ENCODE measurements at places on chromosomes 6 and 20.

GRCh38 chr20:63093966-63094766 lies 87.4 kb upstream of the BHLHE23 start:
- no peak for DNase-seq

- no peak for DNase-seq
Observed at GRCh38 chr6:111752476-111752875, 120.8 kb downstream of the FYN start.

DNA sequence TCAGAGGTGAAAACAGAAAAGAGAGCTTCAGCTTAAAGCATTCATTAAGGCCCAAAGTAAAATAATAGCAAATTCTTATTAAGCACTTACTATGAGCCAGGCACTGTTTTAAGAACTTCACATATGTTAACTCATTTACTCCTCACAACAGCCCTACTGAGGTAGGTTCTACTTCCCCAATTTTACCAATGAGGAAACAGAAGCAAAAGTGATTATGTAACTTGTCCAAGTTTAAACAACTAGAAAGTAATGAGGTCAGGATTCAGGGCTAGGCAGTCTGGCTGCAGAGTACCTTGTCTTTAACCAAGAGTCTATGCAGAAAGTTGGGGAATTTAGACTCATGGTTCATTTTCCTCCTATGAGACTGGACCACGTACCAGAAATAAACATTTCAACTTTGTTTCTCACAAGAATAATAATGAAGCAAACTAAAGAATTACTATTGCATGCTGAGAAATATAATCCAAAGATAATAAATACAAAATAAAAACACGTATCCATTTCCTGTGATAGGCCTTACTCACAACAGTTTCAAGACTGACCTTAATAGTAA lies 3.8 kb downstream of the COL21A1 start:
- DNase-seq, result no peak

GRCh38 chr20:42346189-42347170 lies 728.3 kb upstream of the CHD6 start:
- no peak for DNase-seq

DNA sequence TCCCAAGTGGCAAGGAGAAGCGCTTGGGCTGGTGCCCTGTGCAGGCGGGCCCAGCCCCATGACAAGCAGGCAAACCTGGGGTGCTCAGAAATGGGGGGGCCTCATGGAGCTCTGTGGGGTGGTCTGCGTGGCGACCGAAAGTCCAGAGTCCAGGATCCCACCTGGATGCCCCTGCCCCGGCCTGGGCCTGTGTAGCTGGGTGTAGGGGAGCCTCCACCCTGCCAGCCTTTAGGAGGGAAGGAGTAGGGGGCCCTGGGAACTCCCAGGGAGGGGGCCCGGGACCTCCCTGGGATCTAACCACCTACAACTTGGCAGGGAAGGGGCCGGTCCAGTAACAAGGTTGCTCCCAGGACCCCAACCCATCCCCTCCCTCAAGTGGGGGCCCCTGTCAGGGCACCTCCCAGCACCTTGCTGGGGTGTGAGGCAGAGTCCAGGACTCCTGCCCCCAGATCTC lies 4.5 kb upstream of the LAMA5 start:
- DNase-seq, result no peak

DNA sequence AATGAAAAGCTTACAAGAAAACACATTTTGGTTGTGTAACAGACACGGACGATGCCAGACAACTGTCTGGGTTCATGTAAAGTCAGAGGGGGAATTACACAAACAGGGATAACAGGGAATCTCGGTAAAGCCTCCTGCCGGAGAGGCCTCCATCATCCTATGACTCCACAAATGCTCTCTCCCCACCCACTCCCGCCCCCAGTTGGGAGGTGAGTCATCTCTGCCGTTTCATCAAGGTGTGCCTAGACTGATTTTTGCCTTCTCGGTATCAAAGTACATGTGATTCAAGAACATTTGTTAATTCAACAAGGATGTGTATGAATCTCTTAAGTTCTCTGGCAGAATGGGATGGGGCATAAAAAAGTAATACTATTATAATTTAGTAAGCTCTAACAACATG lies 304.9 kb upstream of the PRDM1 start:
- no peak for DNase-seq

GRCh38 chr6:165662749-165663376 lies at the start of gene PDE10A:
TSS of gene PDE10A (minus strand) at chr6:165663241. CDS start at chr6:165662811, 430 bp downstream.
- no peak for DNase-seq

GRCh38 chr20:17453592-17453991 lies 77.6 kb downstream of the BFSP1 start:
- no peak for DNase-seq

GRCh38 chr6:146153040-146153758 lies 124.3 kb downstream of the GRM1 start:
- no peak for DNase-seq

DNA sequence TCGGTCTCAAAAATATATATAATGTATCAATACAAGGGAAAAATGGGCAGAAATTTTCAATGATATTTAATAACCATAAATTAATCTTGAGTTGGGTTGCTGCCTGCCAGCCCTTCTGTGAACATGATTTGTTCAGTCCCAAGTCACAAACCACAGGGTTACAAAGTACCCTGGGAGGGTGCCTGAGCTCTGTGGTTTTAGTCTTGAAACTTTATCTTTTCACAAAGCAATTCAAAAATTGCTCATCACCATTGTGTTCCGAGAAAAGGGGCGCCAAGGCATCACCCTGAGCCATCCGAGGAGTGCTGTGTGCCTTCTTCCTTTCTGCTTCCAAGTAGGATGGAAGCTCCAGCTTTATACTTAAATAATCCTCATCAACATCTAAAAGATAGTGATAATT lies 141.6 kb upstream of the AKAP12 start:
- DNase-seq, result no peak

GRCh38 chr6:168265394-168265793 lies 54.2 kb downstream of the DACT2 start:
- DNase-seq, result no peak

DNA sequence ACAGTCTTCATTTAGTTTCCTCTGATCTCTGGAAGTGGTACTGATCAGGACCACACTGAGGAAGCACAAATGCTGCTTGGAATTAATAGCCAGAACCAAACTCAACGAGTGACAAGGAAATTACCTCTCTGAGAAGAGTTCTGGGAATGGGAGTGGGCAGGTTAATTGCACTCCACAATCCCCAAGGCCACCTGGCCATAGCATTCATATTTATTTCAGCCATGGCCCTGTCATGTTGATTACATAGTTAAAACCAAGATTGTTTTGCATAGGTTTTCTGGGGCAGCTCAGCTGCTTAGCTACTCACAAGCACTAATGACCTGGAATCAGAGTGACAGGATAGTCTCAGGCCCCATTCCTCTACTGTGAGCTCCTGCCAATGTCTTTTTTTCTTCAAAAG lies 230.2 kb upstream of the RIMS1 start:
- no peak for DNase-seq

DNA sequence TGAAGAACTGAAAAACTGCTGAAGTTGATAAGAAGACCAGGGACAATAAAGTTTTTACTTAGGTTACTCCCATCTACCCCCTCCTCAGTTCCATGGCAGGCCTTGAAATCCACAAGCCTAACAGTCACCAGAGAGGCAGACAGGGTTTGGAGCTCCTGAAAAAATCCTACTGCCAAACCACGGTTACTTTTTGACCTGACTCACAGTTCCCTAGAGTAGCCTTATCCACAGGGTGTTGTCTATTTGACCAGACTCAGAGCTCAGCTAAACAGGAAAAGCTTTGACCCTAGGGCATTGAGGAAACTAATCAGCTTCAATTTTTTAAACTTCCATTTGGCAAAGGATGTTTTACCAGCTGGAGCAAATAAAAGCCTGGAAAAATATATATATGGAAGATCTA lies 257.7 kb upstream of the NT5E start:
- DNase-seq, result no peak

All from SW 1271 (cell line).